ENCODE measurements at places on chromosomes 1 and 21. TPM values are rescaled to one million over a fixed set of nuclear protein-coding genes. Genes with fewer than 3 reads are reported as not detected.

The PKP1 gene
- 0.56 TPM for total RNA-seq

GRCh38 chr1:203065191-203065590, 20.6 kb downstream of the MYOG start:
- DNase-seq: no peak
- H3K4me3 ChIP-seq: no peak overlapping the region

DNA sequence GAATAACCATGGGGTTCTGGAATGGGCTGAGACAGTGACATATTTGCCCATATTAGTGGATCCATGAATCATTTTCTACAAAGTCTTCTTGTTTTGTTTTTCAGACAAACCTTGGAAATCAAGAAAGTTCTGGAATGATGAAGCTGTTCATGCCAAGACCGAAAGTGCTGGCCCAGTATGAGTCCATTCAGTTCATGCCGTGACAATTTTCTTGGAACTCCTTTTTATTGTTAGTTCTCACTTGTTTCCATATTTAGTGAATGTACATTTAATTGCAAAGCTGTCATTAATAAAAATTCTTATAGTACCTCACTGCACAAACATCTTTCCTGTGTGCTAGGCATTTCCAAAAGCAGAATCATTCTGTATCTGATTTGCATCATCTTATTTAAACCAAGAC, 100.6 kb upstream of the KCNJ15 start:
- no peak for DNase-seq
- H3K4me3 ChIP-seq: no peak overlapping the region
- peaks cover 28% of the 10 kb centered on the region for H3K27me3 ChIP-seq
- no peaks in the 10 kb centered on the region for H3K36me3 ChIP-seq
- H3K27ac ChIP-seq: no peak overlapping the region

- H3K27me3 ChIP-seq: no peaks in the 10 kb centered on the region
- H3K4me1 ChIP-seq: peaks cover 54% of the 10 kb centered on the region
- H3K27ac ChIP-seq: no peak overlapping the region
- no peak for DNase-seq
- H3K4me3 ChIP-seq: no peak overlapping the region
These were observed 3.3 kb downstream of the SOX13 start for GRCh38 chr1:204075890-204076846.

- no peaks in the 10 kb centered on the region for H3K36me3 ChIP-seq
- no peak overlapping the region for H3K4me3 ChIP-seq
- no peaks in the 10 kb centered on the region for H3K4me1 ChIP-seq
- H3K27ac ChIP-seq: no peak overlapping the region
- no peak for DNase-seq
These were observed 470.0 kb downstream of the MATN1 start for GRCh38 chr1:30253361-30253760.

The FAM43B gene
- 1.7 TPM for total RNA-seq

The MAP10 gene
- 4.8 TPM for total RNA-seq

- no peak within 1 kb of the TSS for H3K27ac ChIP-seq
- DNase-seq: no peak
- peak within 1 kb of the TSS; percentile 49 for H3K4me3 ChIP-seq
- H3K27me3 ChIP-seq: peaks cover 99% of the 10 kb centered on the region
- no peaks in the 10 kb centered on the region for H3K36me3 ChIP-seq
These were observed at the start of gene GNG4 for GRCh38 chr1:235649368-235650163. Gene GNG4, minus strand, starts transcription at chr1:235649784. Its CDS starts 65,946 bp downstream, at chr1:235583838.

The MAP3K6 gene
- total RNA-seq: 26.0 TPM

DNA sequence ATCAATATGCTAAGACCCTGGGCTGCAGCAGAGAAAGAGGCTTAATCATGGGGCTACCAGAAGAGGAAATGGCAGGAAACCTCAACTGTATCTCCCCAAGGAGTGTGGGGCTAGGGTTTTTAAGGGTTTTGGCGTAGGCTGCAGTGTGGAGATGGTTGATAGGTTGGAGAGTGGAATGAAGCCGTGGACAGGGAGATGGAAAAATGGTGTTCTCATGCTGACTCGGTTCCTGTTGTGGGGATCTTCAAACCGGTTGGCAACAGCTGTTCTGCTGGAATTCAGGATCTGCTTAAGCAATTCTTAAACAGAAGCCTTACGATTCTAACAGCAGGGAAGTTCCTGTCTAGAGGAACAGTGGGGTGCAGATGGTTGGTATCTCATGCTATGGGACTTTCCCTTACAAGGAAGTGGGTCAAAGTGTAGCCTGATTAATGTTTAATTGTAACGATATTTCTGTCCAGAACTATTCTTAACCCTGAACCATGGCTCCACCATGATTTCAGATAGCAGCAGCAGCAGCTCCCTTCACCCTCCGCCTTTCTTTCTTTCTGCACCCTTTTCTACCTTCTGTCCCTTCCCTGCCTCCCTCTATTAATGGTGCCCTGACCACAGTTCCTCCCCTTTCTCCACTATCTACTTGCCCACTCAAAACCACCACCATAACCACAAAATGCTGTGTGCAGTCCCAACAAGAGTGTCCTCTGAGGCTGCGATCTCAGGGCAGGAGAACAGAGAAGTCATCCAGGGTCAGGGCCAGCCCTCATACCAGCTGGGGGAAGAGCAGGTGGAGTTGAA, 30.8 kb downstream of the RSPH1 start:
- H3K4me1 ChIP-seq: peaks cover 6% of the 10 kb centered on the region
- DNase-seq: no peak
- no peak overlapping the region for H3K27ac ChIP-seq
- no peaks in the 10 kb centered on the region for H3K27me3 ChIP-seq
- no peak overlapping the region for H3K4me3 ChIP-seq
- no peaks in the 10 kb centered on the region for H3K36me3 ChIP-seq

The GCSAML gene
- not detected for total RNA-seq

GRCh38 chr1:10189659-10190058, 20.7 kb upstream of the KIF1B start:
- H3K4me1 ChIP-seq: no peaks in the 10 kb centered on the region
- H3K27me3 ChIP-seq: no peaks in the 10 kb centered on the region
- H3K36me3 ChIP-seq: no peaks in the 10 kb centered on the region
- H3K4me3 ChIP-seq: no peak overlapping the region

GRCh38 chr1:164641353-164641730, 82.4 kb downstream of the PBX1 start:
- DNase-seq: peak; percentile 20
- peaks cover 95% of the 10 kb centered on the region for H3K4me1 ChIP-seq
- H3K27ac ChIP-seq: peak overlapping the region; percentile 75
- no peaks in the 10 kb centered on the region for H3K36me3 ChIP-seq
- no peak overlapping the region for H3K4me3 ChIP-seq

The TMEM200B gene
- total RNA-seq: 1.4 TPM

GRCh38 chr1:86965827-86966182, 51.4 kb downstream of the HS2ST1 start:
- DNase-seq: no peak
- no peaks in the 10 kb centered on the region for H3K36me3 ChIP-seq
- no peak overlapping the region for H3K4me3 ChIP-seq
- H3K27ac ChIP-seq: no peak overlapping the region
- H3K4me1 ChIP-seq: no peaks in the 10 kb centered on the region

The CLDN17 gene
- total RNA-seq: not detected

DNA sequence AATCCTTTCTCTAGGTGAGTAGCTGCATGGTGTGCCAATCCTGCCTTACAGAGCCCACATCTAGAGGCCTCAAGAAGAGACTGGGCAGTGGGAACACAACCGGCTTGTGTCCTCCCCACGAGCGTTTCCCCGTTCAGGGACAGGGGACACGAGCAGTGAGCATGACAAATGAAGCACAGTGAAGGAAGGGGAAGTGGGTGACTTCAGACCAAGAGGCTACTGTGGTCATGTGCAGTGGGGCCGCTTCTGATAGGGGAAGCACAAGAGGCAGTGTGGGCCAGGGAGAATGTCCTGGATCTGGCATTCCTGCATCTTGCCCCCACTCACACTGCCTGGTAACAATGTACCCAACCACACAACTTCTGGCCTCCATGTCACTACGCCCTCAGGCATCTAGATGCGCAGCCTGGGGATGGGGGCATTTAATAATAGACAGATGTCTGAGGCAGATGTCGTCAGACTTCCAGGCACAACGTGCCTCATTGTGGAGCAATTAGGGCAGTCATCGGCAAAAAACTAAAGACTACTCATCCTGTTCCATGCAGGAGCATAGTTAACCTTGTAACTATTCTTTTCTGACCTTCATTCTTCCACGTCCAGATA, 155.6 kb upstream of the NBPF11 start:
- H3K36me3 ChIP-seq: no peaks in the 10 kb centered on the region
- H3K27ac ChIP-seq: no peak overlapping the region
- H3K4me1 ChIP-seq: peaks cover 11% of the 10 kb centered on the region
- no peak for DNase-seq
- H3K4me3 ChIP-seq: no peak overlapping the region

- DNase-seq: no peak
- H3K36me3 ChIP-seq: no peaks in the 10 kb centered on the region
- no peaks in the 10 kb centered on the region for H3K27me3 ChIP-seq
These were observed 2.5 kb downstream of the PRKACB start for GRCh38 chr1:84146411-84147032.

GRCh38 chr1:119879510-119880434, 16.5 kb downstream of the ADAM30 start:
- no peak for DNase-seq
- no peaks in the 10 kb centered on the region for H3K27me3 ChIP-seq
- no peak overlapping the region for H3K4me3 ChIP-seq
- H3K4me1 ChIP-seq: no peaks in the 10 kb centered on the region

DNA sequence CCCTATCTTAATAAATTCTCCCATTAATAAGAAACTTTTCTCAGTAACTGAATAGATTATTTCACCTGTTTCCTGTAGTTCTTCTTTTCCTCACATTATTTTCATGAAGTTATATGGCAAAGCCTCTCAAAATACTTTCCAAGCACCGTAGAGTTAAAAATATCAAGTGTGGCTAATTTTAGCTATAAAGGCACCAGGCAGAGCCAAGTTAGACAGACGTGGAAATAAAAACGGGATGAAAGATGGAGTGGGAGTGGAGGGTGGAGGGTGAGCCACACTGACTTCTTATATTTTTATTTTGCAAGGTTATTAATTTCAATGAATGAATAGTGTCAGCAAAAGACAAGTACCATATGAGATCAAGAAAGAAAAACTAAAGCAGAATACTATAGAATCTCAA, 71.7 kb downstream of the ENAH start:
- peaks cover 62% of the 10 kb centered on the region for H3K4me1 ChIP-seq
- no peak overlapping the region for H3K27ac ChIP-seq
- no peak overlapping the region for H3K4me3 ChIP-seq
- DNase-seq: no peak
- no peaks in the 10 kb centered on the region for H3K27me3 ChIP-seq

The BEND5 gene
- total RNA-seq: 4.1 TPM

DNA sequence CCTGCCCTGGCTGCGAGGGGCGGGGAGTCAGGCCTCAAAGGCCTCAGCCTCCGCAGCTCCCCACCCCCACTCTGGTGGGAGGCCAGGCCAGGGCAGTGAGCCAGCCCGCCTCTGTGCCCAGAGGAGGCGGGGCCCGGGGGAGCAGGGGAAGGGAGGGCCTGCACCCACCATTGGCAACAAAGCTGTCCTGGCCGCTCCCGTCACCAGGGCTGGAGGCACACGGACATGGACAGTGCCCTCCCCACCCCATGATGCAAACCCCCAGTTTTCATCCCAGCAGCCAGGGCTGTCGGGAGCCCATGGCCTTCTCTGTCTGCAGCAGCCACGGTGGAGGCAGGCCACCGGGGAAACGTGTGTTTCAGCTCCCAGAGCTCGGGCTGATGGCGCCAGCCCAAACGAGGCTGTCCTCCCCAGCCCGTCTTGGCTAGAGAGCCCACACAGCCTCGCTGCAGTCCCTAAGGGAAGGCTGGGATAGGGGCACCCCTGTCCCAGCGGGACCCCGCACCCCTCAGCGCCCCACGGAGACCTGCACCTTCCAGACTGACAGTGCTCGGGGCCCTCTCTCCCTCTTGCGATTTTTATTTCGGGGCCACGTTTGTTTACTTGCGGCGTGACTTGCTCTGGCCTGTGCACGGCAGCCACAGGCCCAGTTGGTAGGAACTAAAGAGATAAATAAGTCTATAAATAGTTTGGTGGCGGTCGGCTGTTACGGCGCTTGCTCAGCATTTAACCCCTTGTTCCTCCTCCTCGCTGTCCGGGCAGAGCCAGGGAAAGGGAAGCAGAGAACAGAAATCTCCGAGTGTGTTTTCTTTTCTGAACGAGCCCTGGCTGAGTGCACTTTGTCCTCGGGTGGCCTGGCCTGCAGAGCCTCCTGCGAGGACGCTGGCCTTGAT, 101.8 kb downstream of the PRDM16 start:
- peak; percentile 87 for DNase-seq
- no peaks in the 10 kb centered on the region for H3K27me3 ChIP-seq
- peak overlapping the region; percentile 80 for H3K27ac ChIP-seq
- H3K36me3 ChIP-seq: no peaks in the 10 kb centered on the region
- peak overlapping the region; percentile 47 for H3K4me3 ChIP-seq

GRCh38 chr1:177891809-177892208, 78.0 kb downstream of the SEC16B start:
- DNase-seq: no peak
- no peaks in the 10 kb centered on the region for H3K4me1 ChIP-seq
- no peak overlapping the region for H3K27ac ChIP-seq

DNA sequence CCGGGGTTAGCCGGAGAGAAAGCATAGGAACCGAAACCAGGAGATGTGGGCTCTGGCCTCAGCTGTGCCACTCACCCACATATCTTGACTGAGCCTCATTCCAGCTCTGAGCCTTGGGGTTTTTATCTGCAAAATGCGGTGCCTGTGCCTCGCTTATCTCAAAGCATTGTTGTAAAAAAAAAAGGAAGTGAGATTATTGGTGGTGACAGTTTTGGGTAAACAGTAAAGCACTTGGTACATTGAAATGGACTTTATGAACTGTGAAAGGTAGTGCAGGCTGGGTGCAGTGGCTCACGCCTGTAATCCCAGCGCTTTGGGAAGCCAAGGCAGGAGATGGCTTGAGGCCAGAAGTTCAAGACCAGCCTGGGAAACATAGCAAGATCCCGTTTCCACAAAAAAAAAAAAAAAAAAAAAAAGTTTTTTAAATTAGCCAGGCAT, 3.8 kb downstream of the PTAFR start:
- H3K27me3 ChIP-seq: no peaks in the 10 kb centered on the region
- DNase-seq: no peak
- no peak overlapping the region for H3K27ac ChIP-seq
- H3K36me3 ChIP-seq: peaks cover 19% of the 10 kb centered on the region
- no peak overlapping the region for H3K4me3 ChIP-seq
- peaks cover 22% of the 10 kb centered on the region for H3K4me1 ChIP-seq

The OR2AK2 gene
- not detected for total RNA-seq

- no peak overlapping the region for H3K27ac ChIP-seq
- no peak for DNase-seq
- no peaks in the 10 kb centered on the region for H3K36me3 ChIP-seq
- no peak overlapping the region for H3K4me3 ChIP-seq
These were observed 16.0 kb upstream of the SCCPDH start for GRCh38 chr1:246708166-246708565.

- no peak overlapping the region for H3K4me3 ChIP-seq
- no peaks in the 10 kb centered on the region for H3K27me3 ChIP-seq
- no peaks in the 10 kb centered on the region for H3K4me1 ChIP-seq
- DNase-seq: no peak
- H3K36me3 ChIP-seq: no peaks in the 10 kb centered on the region
These were observed 36.5 kb upstream of the LHX8 start for GRCh38 chr1:75097654-75098053.

GRCh38 chr1:155003227-155003765, 694 bp downstream of the ZBTB7B start:
- H3K27ac ChIP-seq: peak overlapping the region; percentile 98
- H3K27me3 ChIP-seq: no peaks in the 10 kb centered on the region
- no peaks in the 10 kb centered on the region for H3K36me3 ChIP-seq

Measured in heart right ventricle (tissue), 16 donors.